ENCODE measurements at places on chromosomes 6 and 20. TPM values are rescaled to one million over a fixed set of nuclear protein-coding genes. Genes with fewer than 3 reads are reported as not detected.

GRCh38 chr6:80163754-80164187 is 57.3 kb downstream of the BCKDHB start:
- no peak overlapping the region for H3K4me3 ChIP-seq
- peak overlapping the region; percentile 25 for H3K27ac ChIP-seq
- H3K36me3 ChIP-seq, result no peaks in the 10 kb centered on the region
- DNase-seq, result peak; percentile 32
- no peaks in the 10 kb centered on the region for H3K27me3 ChIP-seq

The BAG2 gene
- 10.5 TPM for total RNA-seq

The BFSP1 gene
- total RNA-seq, result 2.0 TPM

The SLC29A1 gene
- total RNA-seq, result 23.3 TPM

- H3K27me3 ChIP-seq, result no peaks in the 10 kb centered on the region
- H3K36me3 ChIP-seq, result no peaks in the 10 kb centered on the region
- DNase-seq, result no peak
- H3K4me3 ChIP-seq, result no peak overlapping the region
- no peaks in the 10 kb centered on the region for H3K4me1 ChIP-seq
Observed at GRCh38 chr6:48116699-48117645, 6.0 kb upstream of the PTCHD4 start.

DNA sequence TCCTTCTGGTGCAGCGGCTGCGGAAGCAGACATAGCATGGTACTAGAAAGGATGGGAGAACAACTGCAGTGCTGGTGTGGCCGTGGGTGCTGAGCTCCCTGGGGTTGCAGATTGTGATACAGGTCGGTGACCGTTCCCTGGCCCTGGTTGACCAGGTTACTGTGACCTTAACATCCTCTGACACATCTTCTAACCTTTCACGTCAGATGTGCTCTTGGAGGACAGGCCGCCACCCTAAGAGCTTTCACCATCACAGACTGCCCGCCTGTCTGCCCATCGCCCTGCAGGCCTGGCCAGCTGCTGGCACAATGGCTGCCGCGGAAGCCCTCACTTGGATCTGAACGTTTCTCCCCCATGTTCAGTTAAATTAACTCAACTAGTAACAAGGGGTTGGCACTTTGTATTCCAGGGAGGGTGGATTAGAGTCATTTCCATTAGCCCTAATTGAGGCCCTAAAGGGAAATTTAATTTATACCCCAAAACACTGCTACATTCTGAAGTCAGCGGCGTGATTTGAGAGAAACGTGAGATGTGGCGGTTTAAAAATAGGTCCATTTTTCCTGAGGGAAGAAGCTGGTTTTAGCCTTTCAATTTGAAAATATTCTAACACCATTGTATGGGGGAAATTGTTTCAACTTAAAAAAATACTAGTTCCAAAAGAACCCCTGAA is 443.9 kb upstream of the CDH4 start:
- no peaks in the 10 kb centered on the region for H3K27me3 ChIP-seq
- no peak for DNase-seq

DNA sequence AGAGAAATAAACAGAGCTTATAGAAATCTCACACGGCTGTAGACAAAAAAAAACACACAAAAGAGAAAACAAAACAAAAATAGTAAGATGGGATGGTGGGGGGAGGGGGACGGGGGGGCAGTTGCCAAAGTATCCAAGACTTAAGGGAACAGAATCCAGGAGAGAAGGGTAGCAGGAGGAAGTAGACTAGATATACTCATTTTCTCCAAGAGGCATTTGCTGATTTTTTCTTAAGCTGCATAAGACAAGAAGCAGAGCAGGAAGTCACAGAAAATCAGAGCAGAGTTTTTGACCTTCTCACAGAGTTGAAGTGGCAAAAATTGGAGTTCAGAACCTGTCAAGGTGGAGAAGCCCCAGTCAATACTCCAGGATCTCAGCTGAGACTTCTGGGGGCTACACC is 237.7 kb downstream of the HIVEP2 start:
- H3K27ac ChIP-seq, result no peak overlapping the region
- H3K27me3 ChIP-seq, result no peaks in the 10 kb centered on the region
- H3K36me3 ChIP-seq, result no peaks in the 10 kb centered on the region
- no peak for DNase-seq
- H3K4me1 ChIP-seq, result no peaks in the 10 kb centered on the region

DNA sequence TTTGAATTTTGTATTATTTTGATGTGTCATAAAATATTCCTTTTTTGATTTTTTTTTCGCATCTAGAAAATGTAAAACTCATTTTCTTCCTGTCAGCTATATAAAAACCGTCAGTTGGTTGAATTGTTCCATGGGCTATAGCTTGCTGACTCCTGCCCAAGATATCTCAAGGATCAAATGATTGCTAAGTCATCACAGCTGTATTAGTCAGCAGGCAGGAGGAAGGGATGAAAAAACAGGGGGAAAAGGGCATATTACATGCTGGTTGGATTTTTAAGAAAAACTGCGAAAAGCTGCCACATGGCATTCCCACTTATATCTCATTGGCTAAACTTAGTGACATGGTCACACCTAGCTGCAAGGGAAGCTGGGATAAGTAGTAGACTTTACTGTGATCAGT is 569.9 kb downstream of the BCKDHB start:
- no peak overlapping the region for H3K27ac ChIP-seq
- H3K4me3 ChIP-seq, result no peak overlapping the region
- H3K36me3 ChIP-seq, result no peaks in the 10 kb centered on the region
- no peak for DNase-seq

DNA sequence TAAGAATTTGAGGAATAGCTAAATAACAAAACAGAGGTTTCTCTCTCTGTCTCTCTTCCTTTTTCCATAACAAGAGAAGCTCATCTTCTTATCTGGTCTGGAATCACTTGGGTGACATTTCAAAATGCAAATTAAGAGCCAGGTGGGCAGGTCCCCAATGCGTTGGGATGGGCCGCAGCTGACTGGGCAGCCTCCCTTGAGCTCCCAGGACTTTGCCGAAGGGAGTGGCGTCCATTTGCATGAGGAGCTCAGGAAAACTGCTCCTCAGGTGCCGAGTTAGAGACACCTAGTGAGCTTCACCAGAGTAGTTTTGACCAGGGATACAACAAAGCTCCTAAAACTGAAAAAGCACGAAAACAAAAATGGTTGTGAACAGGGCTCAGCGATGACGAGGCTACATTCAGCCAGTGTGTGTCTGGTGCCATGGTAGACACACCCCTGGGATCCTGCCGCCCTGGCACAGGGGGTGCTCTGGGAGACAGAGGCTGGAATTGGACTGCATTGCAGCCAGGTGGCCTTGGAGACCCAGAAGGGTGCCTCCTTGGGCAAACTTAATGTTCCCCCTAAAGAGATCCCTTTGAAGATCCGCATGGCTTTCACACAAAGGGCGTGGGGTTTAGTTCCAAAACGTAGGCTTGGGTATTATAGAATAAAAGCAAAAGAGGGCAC is 13.5 kb upstream of the SERPINB6 start:
- no peak overlapping the region for H3K4me3 ChIP-seq
- no peak for DNase-seq
- peaks cover 32% of the 10 kb centered on the region for H3K4me1 ChIP-seq
- no peaks in the 10 kb centered on the region for H3K27me3 ChIP-seq

DNA sequence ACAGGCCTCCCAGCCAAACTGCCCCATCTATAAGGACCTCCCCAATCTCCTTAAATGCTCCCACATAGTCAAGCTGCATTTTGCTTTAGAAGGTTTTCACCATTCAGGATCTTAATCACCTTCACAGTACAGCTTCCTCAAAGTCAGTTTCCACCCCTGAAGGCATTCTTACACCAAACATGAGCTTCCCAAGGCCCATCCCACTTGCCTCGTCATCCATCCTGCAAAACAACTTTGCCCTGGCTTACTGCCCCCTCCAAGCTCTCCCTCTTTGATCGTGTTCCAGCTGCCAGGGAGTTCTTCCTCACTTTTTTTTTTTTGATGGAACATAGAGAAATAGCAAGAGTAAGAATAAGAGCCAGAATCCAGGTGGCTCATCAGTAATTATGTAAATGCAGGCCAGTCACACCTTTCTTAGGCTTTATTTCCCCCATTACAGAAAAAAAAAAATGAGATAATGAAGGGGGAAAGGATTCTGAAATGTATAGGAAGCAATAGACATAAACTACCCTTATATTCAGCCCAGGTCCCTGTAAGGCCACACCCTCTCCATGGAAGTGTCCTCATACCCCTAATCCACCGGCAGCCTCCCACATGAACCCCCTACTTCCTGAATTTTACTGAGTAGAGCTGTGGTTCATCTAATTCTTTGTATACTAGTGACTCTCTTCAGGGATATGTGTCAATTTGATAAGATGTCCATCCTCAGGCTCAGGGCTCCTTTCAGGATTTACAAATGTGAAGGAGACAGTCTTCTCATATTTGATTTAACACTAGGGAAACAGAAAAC is 12.7 kb downstream of the TRIM27 start:
- H3K4me1 ChIP-seq, result no peaks in the 10 kb centered on the region
- no peak overlapping the region for H3K4me3 ChIP-seq
- DNase-seq, result no peak
- H3K36me3 ChIP-seq, result peaks cover 3% of the 10 kb centered on the region
- no peaks in the 10 kb centered on the region for H3K27me3 ChIP-seq
- H3K27ac ChIP-seq, result no peak overlapping the region

The PRELID3B gene
- total RNA-seq, result 75.7 TPM

GRCh38 chr6:170205126-170205525 is 85.8 kb downstream of the DLL1 start:
- no peaks in the 10 kb centered on the region for H3K4me1 ChIP-seq
- H3K4me3 ChIP-seq, result no peak overlapping the region
- no peaks in the 10 kb centered on the region for H3K36me3 ChIP-seq

The SSR1 gene
- 170 TPM for total RNA-seq

The ANKRD66 gene
- not detected for total RNA-seq

DNA sequence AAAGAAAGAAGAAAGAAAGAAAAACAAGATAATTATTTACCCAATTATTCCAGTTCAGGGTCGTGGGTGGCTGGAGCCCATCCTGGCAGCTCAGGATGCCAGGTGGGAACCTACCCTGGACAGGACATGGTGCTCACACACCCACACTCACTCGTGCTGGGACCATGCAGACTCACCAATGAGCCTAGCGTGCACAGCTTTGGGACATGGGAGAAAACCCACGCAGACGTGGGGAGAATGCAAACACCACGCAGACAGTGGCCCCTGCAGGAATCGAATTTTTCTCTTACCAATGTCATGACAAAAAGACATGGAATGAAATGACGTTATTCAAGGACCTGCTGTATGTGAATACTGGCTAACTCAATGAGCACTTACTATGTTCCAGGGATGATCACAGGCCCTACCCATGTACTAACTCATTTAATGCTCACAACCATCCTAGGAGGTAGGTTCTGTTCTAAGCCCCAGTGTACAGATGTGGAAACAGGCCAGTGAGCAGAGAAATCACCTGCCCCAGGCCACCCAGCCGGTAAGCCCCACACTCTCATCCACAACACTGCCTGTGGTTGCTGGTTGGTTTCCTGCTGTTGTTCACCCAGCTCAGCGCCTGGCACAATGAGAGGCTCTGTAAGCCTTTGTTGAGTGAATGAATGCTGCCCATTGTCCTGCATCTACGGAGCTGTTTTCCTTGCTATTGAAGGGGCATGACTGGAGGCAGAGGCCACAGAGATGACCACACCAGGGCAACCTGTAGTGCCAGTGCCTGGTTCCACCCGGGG is 6.8 kb upstream of the PI16 start:
- no peaks in the 10 kb centered on the region for H3K36me3 ChIP-seq
- H3K4me1 ChIP-seq, result no peaks in the 10 kb centered on the region
- no peak overlapping the region for H3K27ac ChIP-seq
- DNase-seq, result no peak

DNA sequence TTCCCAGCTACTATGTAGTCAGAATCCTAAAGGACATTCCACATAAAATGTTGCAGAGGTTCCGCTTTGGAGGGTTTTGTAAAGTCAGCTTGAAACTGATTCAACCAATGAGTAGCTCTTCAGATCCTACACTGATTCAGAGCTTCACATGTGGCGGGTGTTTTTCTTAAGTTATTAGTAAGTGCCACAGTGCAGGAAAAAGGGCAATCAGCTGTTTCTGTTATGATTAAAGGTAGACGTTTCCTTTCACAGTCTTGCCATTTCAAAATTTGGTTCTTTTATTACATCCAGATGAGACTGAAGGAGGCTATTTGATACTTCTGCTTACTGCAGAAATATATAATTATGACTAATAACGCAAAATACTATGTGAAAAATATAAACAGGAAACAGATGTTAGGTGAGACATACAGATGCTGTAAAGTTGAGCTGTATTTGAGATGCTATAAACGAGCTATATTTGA is 443.9 kb downstream of the CDKAL1 start:
- H3K27ac ChIP-seq, result no peak overlapping the region
- no peak overlapping the region for H3K4me3 ChIP-seq
- DNase-seq, result no peak
- H3K27me3 ChIP-seq, result no peaks in the 10 kb centered on the region
- H3K36me3 ChIP-seq, result no peaks in the 10 kb centered on the region
- no peaks in the 10 kb centered on the region for H3K4me1 ChIP-seq

- H3K4me3 ChIP-seq, result no peak overlapping the region
- no peaks in the 10 kb centered on the region for H3K27me3 ChIP-seq
- H3K4me1 ChIP-seq, result no peaks in the 10 kb centered on the region
- H3K36me3 ChIP-seq, result no peaks in the 10 kb centered on the region
- no peak overlapping the region for H3K27ac ChIP-seq
Observed at GRCh38 chr6:148109732-148110131, 232.9 kb upstream of the SASH1 start.

DNA sequence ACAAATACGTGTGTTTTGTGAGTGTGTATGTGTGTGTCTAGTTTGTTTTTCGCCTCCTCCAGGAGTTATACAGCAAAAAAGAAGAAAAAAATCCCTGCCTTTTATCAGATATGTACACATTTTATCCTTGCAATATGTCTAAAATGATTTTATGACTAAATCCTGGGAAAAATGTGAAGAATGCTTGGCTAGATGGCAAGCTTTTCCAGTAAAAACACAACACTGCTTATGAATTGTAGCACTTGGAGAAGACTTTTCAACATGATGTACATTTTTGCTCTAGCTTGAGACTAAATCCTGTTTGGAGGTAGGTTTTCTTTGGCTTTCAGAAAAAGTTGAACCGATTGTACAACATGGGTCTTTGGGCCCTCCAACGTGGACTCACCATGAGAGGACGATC is 160.2 kb downstream of the GMPR start:
- no peak overlapping the region for H3K4me3 ChIP-seq
- no peak for DNase-seq
- no peak overlapping the region for H3K27ac ChIP-seq
- peaks cover 12% of the 10 kb centered on the region for H3K4me1 ChIP-seq

DNA sequence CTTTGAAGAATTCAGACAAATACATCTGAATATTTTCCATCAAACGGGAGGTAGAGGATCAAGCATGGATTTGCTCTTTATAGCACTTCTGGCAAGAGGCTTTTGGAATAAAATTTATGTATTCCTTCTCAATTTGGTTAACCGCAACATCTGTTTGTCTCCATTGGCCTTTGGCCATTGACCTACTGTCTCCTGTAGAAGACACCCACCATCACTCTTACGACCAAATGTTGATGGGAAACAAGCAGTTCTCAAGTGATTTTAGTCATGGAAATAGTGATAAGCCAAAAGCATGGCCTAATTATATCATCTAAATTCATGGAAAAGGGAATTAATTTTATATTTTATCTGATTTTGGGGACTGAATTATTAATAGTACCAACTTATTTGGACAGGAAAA is 591.9 kb downstream of the CD109 start:
- no peaks in the 10 kb centered on the region for H3K27me3 ChIP-seq
- no peak overlapping the region for H3K4me3 ChIP-seq
- no peaks in the 10 kb centered on the region for H3K4me1 ChIP-seq
- no peak overlapping the region for H3K27ac ChIP-seq
- no peak for DNase-seq

- no peaks in the 10 kb centered on the region for H3K36me3 ChIP-seq
- DNase-seq, result no peak
- no peak overlapping the region for H3K27ac ChIP-seq
- peaks cover 6% of the 10 kb centered on the region for H3K27me3 ChIP-seq
- no peak overlapping the region for H3K4me3 ChIP-seq
- no peaks in the 10 kb centered on the region for H3K4me1 ChIP-seq
Observed at GRCh38 chr20:63145156-63145555, 70.8 kb downstream of the YTHDF1 start.

All from hepatocyte (in vitro differentiated cells).